Liver (tissue), 10 donors: ENCODE measurements at places on chromosomes 12 and 14. TPM values are rescaled to one million over a fixed set of nuclear protein-coding genes. Genes with fewer than 3 reads are reported as not detected.
A peak's percentile ranks its signal among the peaks of the same experiment; 100 is the strongest.

- H3K4me1 ChIP-seq: no peaks in the 10 kb centered on the region
- no peaks in the 10 kb centered on the region for H3K36me3 ChIP-seq
- no peaks in the 10 kb centered on the region for H3K27me3 ChIP-seq
- no peak overlapping the region for H3K4me3 ChIP-seq
These were observed 99.6 kb downstream of the SLC38A6 start for GRCh38 chr14:61080591-61081010.

DNA sequence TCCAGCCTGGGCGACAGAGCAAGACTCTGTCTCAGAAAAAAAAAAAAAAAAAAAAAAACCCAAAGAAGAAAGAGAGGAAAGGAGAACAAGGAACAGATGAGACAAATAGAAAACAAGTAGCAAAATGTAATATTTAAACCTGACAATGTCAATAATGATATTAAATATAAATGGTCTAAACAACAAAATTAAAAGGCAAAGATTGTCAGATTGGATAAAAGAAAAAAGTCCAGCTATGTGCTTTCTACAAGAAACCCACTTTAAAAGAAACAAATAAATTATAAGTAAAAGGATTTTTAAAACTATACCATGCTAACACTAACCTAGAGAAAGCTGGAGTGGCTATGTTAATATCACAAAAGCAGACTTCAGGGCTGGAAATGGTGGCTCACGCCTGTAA lies 29.7 kb upstream of the APOF start:
- DNase-seq: no peak
- H3K36me3 ChIP-seq: no peaks in the 10 kb centered on the region
- no peak overlapping the region for H3K27ac ChIP-seq

Gene LIN7A
- total RNA-seq: 20.6 TPM

GRCh38 chr12:76030341-76031080 lies 1.1 kb downstream of the PHLDA1 start:
- no peaks in the 10 kb centered on the region for H3K27me3 ChIP-seq
- H3K4me3 ChIP-seq: peak overlapping the region; percentile 86
- no peak for DNase-seq
- no peaks in the 10 kb centered on the region for H3K36me3 ChIP-seq

- H3K4me1 ChIP-seq: peaks cover 2% of the 10 kb centered on the region
- DNase-seq: no peak
- H3K4me3 ChIP-seq: no peak overlapping the region
- H3K27me3 ChIP-seq: peaks cover 3% of the 10 kb centered on the region
- H3K27ac ChIP-seq: no peak overlapping the region
These were observed 3.3 kb downstream of the C12orf56 start for GRCh38 chr12:64387197-64387816.

DNA sequence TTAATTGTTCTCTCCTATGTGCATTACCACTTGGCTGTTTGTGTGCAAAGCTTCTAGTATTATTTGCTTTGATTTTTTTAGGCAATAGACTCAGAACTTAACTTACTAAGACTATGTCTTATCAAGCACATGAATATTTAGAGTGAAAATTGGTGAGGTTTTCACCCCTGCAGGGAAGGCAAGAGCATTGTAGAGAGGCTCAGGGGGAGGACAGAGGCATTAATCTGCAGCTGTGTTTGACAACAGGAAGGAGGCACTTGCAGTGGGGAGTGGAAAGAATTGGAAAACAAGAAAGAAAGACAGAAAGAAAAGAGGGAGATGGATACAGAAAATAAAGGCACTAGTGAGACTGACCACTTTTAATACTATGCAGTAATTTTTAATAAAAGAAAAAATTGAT lies 431.6 kb downstream of the PDZRN4 start:
- no peak for DNase-seq
- H3K4me1 ChIP-seq: no peaks in the 10 kb centered on the region
- no peak overlapping the region for H3K4me3 ChIP-seq
- H3K36me3 ChIP-seq: no peaks in the 10 kb centered on the region
- no peaks in the 10 kb centered on the region for H3K27me3 ChIP-seq
- H3K27ac ChIP-seq: no peak overlapping the region

Gene LRFN5
- 0.23 TPM for total RNA-seq

- no peaks in the 10 kb centered on the region for H3K36me3 ChIP-seq
- no peak overlapping the region for H3K4me3 ChIP-seq
- no peak overlapping the region for H3K27ac ChIP-seq
- H3K27me3 ChIP-seq: no peaks in the 10 kb centered on the region
- no peaks in the 10 kb centered on the region for H3K4me1 ChIP-seq
These were observed 2.6 kb downstream of the GNB3 start for GRCh38 chr12:6843118-6843902.

Gene ADGRD1
- 5.8 TPM for total RNA-seq

DNA sequence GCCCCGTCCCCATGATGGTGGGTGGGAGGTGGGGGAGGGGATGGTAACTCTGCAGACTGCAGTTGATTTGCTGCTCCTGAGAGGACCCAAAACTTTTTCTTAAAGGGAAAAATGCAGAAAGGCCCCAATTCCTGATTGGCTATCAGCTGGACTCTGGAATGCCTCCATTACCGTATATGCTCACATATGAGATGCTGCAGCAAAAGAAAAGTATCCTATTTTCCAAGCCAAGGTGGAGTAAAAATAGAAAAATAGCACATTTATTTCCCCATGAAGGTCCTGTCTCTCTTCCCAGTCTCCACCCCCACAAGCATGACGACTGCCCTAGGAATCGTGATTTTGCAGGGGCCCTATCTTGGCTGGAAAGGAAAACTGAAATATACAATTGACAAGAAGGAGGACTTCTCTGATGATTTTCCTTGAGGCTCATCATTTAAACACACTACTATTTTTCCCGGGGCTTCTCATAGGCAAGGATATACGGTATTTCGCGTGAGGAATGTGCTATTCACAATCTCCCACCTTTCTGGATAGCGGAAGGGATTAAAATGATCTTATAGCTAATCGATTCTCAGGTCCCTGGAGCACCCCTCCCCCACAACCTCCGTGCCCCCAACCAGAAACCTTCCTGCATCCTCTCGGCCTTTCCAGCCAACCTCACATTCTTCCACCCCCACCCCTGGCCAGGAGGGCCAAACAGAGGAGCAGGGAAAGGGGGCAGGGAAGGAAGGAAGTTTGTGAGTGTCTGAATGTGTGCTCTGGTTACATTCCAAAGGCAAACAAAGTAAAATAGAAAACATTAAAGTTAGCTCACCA lies 138.9 kb upstream of the CCND2 start:
- no peaks in the 10 kb centered on the region for H3K4me1 ChIP-seq
- H3K27me3 ChIP-seq: no peaks in the 10 kb centered on the region
- no peak overlapping the region for H3K27ac ChIP-seq
- DNase-seq: no peak
- H3K4me3 ChIP-seq: no peak overlapping the region

DNA sequence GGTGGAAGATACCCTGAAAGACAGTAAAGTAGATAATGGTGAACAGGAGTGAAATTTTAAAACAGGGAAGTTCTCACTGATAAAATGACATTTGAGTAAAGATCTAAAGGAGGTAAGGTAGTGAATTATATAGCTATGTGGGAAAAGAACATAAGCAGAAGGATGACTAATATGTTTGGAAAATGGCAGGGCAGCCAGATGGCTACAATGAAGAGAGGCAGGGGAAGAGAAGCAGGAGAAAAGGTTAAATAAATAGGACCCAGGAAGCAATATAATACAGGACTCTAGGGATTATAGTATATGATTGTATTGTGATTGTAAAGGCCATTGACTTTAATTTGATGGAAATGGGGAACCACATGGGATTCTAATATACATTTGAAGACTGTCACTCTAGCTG lies 33.0 kb downstream of the SCFD1 start:
- peaks cover 2% of the 10 kb centered on the region for H3K4me1 ChIP-seq
- no peak for DNase-seq
- no peak overlapping the region for H3K4me3 ChIP-seq
- H3K27me3 ChIP-seq: no peaks in the 10 kb centered on the region
- peaks cover 38% of the 10 kb centered on the region for H3K36me3 ChIP-seq

GRCh38 chr12:12294215-12295005 lies 27.6 kb upstream of the LRP6 start:
- peak overlapping the region; percentile 93 for H3K27ac ChIP-seq
- H3K4me1 ChIP-seq: peaks cover 17% of the 10 kb centered on the region
- DNase-seq: no peak
- no peaks in the 10 kb centered on the region for H3K36me3 ChIP-seq
- peak overlapping the region; percentile 56 for H3K4me3 ChIP-seq
- H3K27me3 ChIP-seq: no peaks in the 10 kb centered on the region

Gene MSRB3
- total RNA-seq: 5.2 TPM

Gene RND1
- 7.7 TPM for total RNA-seq

- H3K27me3 ChIP-seq: no peaks in the 10 kb centered on the region
- H3K4me3 ChIP-seq: no peak overlapping the region
- H3K36me3 ChIP-seq: peaks cover 23% of the 10 kb centered on the region
- H3K27ac ChIP-seq: no peak overlapping the region
- peaks cover 8% of the 10 kb centered on the region for H3K4me1 ChIP-seq
- peak; percentile 41 for DNase-seq
These were observed 88.8 kb downstream of the ATF7IP start for GRCh38 chr12:14454098-14454907.

Gene CLEC4D
- total RNA-seq: 0.51 TPM

DNA sequence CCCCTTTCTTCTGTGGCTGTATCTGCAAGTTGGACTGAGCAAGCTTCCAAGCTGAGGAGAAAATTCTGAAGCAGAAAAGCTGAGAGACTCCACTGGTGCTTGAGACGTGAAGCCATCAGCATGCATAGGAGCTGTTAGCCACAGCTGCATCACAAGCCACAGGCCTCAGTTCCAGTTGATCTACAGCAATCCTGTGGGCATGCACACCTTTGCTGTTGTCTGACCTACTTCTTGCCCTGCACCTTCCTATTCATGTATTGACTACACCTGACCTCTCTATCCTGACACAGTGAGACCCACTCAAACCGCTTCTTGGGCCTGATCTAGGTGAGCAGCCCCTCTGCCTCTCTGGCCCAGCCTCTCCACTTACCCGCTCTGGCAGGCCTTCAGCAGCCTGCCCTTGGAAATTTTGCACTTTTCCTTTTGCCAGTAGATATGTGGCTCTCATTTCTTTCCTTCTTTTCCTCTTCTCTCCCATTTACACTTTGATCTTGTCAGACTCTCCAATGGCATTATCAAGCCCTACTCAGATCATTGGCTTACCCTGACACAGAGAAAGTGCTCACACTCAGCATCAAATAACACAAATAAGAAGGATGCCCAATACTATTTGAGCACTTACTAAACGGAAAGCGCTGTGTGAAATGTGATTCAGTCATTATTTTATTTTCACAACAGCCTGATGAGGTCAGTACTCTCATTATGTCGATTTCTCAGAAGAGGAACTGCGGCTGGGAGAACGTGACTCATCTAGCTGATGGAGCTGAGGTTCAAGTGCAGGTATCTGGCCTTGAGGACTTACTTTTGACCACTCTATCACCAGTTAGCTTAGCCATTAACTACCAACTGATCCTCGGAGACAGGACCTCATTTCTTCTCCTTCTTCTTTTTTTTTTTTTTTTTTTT lies 21.9 kb upstream of the PTGR2 start:
- H3K27me3 ChIP-seq: no peaks in the 10 kb centered on the region
- H3K27ac ChIP-seq: no peak overlapping the region
- no peaks in the 10 kb centered on the region for H3K4me1 ChIP-seq
- no peak for DNase-seq

Gene CISTR
- not detected for total RNA-seq

GRCh38 chr12:107488666-107489065 lies 196.9 kb upstream of the PWP1 start:
- no peak overlapping the region for H3K27ac ChIP-seq
- DNase-seq: no peak
- no peaks in the 10 kb centered on the region for H3K4me1 ChIP-seq
- H3K4me3 ChIP-seq: no peak overlapping the region
- no peaks in the 10 kb centered on the region for H3K27me3 ChIP-seq
- H3K36me3 ChIP-seq: no peaks in the 10 kb centered on the region

Gene MIP
- 0.09 TPM for total RNA-seq

DNA sequence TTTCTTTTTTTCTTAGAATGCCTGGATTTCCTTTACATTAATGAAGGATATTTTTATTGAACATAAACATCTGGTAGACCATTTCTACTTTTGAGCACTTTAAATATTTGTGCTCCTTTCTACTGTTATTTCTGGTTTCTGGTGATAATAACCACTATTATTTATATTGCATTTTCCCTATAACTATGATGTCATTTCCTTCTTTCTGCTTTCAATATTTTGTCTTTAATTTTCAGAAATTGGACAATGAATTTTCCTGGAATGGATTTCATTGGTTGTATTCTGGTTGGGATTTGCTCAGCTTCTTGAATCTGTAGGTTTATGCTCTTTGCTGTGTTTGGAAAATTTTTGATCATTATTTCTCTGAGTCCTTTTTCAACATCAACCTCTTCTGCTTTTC lies 5.2 kb upstream of the PRH1 start:
- no peak for DNase-seq
- H3K27ac ChIP-seq: no peak overlapping the region
- H3K36me3 ChIP-seq: no peaks in the 10 kb centered on the region
- H3K27me3 ChIP-seq: no peaks in the 10 kb centered on the region
- H3K4me3 ChIP-seq: no peak overlapping the region

GRCh38 chr14:104085889-104086201 lies 345 bp downstream of the ASPG start:
- peak overlapping the region; percentile 63 for H3K4me3 ChIP-seq
- peaks cover 48% of the 10 kb centered on the region for H3K4me1 ChIP-seq
- H3K27ac ChIP-seq: peak overlapping the region; percentile 96
- H3K27me3 ChIP-seq: no peaks in the 10 kb centered on the region
- no peaks in the 10 kb centered on the region for H3K36me3 ChIP-seq

- no peaks in the 10 kb centered on the region for H3K4me1 ChIP-seq
- no peaks in the 10 kb centered on the region for H3K36me3 ChIP-seq
- H3K4me3 ChIP-seq: no peak overlapping the region
- H3K27me3 ChIP-seq: no peaks in the 10 kb centered on the region
These were observed 57.3 kb downstream of the GALNT16 start for GRCh38 chr14:69317102-69317755.

Gene KCNK13
- total RNA-seq: 0.61 TPM

- no peak overlapping the region for H3K4me3 ChIP-seq
- H3K27ac ChIP-seq: no peak overlapping the region
- DNase-seq: no peak
- H3K36me3 ChIP-seq: no peaks in the 10 kb centered on the region
These were observed 858.2 kb downstream of the VRK1 start for GRCh38 chr14:97655169-97655948.

- H3K27me3 ChIP-seq: no peaks in the 10 kb centered on the region
- H3K4me3 ChIP-seq: no peak overlapping the region
- H3K27ac ChIP-seq: no peak overlapping the region
- H3K36me3 ChIP-seq: no peaks in the 10 kb centered on the region
- no peak for DNase-seq
- H3K4me1 ChIP-seq: no peaks in the 10 kb centered on the region
These were observed 44.7 kb downstream of the PPP1R36 start for GRCh38 chr14:64594438-64594837.

- H3K4me3 ChIP-seq: no peak overlapping the region
- H3K4me1 ChIP-seq: peaks cover 19% of the 10 kb centered on the region
- no peaks in the 10 kb centered on the region for H3K36me3 ChIP-seq
- no peak for DNase-seq
- no peaks in the 10 kb centered on the region for H3K27me3 ChIP-seq
These were observed 66.0 kb downstream of the DENND5B start for GRCh38 chr12:31524791-31525495.

Gene EFS
- total RNA-seq: 0.42 TPM

- H3K27ac ChIP-seq: no peak overlapping the region
- no peak for DNase-seq
- no peaks in the 10 kb centered on the region for H3K36me3 ChIP-seq
These were observed 44.6 kb upstream of the VRK1 start for GRCh38 chr14:96752594-96752993.

Gene NRL
- 2.7 TPM for total RNA-seq

Gene ERBB3
- total RNA-seq: 141 TPM
